ENCODE measurements at places on chromosomes 2 and 18.

- DNase-seq = peak; percentile 63
Measured at GRCh38 chr2:68643011-68643873, at the start of gene PROKR1. Gene PROKR1, plus strand, starts transcription at chr2:68643579. Its CDS starts 2,243 bp downstream, at chr2:68645822.

GRCh38 chr18:58541146-58541788 is 87.6 kb downstream of the ALPK2 start:
- DNase-seq = peak; percentile 39

GRCh38 chr18:57337890-57338289 is 14.5 kb upstream of the ST8SIA3 start:
- DNase-seq = no peak

DNA sequence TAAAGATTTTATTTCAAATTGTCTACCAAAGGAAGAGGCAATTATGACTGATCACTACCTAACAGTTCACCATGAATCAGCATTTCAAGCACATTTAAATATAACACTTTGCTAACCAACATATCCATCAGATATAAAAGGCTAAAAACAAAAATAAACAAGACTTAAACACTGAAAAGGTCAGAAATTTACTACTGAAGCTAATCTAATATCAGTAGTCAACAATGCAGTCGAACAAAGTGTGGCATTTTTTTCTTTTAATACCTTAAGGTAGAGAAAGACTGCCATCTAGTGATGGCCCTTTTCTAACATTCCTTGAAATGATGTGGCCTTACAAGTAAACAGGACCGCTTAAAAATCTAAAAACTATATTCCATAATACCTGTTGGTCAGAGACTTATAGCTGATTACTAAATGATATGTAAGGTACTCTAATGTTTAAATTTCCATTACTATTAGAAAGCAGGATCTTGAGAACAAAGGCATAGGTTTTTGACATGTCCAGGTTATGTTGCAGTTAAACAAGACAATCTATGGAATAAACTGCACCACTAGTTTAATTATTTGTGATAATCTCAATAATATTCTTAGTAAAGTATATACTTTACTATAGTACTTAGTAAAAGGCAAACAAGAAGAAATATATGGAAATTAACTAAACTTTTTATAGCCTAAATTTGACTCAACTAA is 80.0 kb downstream of the EXOC6B start:
- peak; percentile 84 for DNase-seq

GRCh38 chr2:235861383-235861782 is 306.8 kb downstream of the GBX2 start:
- no peak for DNase-seq

DNA sequence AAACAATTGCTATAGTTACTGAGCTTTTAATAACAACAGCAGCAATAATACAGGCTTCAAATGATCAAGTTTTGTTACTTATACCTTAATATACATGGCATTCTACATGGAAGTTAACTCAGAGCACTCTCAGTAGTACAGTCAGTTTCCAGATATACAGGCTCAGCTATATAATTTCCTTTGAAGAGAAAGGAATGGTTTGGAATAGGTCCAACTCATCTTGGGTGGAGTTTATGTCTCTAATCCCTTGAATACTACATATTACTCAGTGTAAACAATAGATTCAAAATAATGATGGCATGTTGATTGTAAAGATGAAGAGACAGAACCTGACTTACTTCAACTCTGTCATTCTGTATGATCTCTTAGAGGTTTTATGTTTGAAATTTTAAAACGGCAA is 174.9 kb downstream of the EPHA4 start:
- DNase-seq = no peak

DNA sequence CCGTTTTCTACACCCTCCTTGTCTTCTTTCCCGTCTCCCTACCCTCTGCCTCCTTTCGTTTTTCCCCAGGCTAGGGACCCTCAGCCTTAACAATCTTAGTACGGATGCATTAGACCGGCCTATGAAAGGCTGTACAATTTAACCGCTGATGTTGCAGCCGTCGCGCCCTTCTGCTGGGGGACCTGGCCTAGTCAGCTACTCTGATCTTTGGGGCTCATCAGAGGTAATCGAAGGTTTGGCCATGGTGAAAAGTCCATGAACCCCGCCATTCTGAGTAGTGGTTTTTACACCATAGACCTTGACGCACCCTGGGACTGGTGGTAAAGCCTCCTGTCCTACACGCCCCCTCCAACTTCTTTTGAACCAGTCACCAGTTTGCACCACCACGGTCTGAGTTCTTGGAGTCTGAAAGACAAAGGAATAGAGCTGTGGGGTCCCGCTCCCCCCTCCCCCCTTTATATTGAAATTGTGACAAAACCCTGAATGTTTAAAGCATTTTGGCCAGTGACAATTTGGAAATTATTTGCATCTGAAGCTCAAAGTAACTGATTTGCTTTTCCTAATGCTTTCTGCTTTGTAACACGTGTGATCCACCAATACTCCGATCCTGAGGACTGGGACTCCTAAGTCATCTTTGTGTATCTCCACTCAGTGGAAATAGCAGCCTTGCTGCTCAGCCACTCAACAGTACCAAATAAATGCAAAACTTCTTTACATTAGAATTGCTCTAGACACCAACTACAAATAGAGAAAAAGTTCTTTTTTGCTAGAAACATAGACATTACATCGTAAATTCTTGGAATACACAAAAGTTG is 642 bp upstream of the SRSF7 start:
- no peak for DNase-seq

DNA sequence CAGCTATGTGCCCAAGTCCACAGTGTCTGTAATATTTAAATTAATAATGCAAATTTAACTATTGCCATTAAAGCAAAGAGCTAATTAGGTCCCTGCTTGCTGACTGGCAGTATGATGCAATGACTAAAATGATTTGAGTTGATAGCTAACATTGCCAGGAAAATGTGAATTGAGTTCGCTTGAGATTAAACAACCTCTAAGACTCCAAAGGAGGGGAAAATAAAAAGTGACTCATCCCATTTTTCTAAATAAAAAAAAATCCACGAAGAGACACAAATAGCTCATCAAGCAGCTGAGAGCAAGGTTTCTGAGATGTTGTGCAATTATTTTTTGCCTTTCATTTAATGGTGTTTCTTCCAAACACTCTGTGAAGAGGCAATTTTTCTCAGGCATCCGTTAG is 413.0 kb downstream of the MTX2 start:
- no peak for DNase-seq

DNA sequence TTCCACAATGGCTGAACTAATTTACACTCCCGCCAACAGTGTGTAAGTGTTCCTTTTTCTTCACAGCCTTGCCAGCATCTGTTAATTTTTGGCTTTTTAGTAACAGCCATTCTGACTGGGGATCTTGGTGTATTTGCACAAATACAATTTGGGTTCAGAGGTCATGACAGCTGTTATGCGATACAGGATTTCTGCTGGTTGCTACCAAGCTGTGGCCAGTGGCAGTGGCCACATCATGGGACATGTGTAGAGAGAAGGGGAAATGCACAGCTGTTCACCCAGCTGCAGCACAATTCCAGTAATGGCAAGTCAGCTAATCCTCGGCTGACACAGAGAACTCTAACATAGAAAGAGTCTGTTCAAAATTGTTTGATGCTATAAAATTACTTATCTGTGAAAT is 21.0 kb upstream of the SELENOI start:
- DNase-seq = peak; percentile 43

GRCh38 chr18:56382541-56382940 is 255.9 kb downstream of the TXNL1 start:
- no peak for DNase-seq
